ENCODE measurements at places on chromosomes 11 and 22.

DNA sequence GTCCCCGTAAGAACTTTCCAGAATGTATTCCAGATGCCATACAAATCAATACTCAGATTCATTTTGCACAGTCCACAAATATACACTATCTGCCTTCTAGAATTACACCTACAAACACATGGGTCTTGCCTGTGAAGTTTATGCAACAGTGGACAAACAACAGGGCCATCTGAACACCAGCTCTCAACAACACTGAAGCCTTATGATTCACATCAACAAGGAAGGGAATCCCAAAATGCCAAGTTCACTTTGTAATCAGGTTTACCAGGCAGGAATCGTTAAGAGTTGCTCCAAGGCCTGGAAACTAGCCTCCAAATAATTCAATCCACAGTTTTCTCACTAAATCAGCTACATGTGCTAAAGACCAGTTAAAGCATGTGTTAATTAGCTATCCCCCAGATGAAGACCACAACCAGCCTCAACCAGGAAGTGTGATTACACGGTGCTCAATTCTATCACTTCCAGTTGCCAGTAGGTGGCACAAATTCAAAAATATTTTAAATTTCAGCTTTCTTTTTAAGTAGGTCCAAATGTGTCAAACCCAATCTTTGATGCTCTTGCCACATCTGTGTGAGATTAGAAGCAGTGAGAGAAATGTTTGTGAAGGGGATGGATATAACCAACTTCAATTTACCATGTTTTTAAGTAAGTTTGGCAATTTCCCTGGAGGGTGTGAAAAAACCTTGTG lies 139.1 kb upstream of the BDNF start:
- no peak for DNase-seq

DNA sequence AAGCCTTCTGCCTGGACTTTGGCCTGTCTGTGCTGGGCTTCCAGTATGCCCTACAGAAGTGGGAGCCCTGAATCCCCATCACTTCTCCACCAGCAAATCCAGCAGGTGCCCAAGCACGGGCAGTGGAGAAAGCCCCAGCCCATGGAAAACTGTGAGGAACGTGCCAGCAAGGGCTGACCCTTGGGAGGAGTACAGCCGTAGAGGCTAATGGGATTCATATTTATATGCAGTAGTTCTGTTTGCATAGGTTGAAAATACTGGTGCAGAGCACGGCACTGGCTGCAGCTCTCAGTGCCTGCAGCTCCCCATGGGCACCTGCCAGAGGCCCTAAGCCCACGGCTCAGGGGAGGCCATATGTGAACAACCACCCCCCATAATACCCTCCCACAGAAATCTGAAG lies 10.1 kb downstream of the NAGA start:
- no peak for DNase-seq

DNA sequence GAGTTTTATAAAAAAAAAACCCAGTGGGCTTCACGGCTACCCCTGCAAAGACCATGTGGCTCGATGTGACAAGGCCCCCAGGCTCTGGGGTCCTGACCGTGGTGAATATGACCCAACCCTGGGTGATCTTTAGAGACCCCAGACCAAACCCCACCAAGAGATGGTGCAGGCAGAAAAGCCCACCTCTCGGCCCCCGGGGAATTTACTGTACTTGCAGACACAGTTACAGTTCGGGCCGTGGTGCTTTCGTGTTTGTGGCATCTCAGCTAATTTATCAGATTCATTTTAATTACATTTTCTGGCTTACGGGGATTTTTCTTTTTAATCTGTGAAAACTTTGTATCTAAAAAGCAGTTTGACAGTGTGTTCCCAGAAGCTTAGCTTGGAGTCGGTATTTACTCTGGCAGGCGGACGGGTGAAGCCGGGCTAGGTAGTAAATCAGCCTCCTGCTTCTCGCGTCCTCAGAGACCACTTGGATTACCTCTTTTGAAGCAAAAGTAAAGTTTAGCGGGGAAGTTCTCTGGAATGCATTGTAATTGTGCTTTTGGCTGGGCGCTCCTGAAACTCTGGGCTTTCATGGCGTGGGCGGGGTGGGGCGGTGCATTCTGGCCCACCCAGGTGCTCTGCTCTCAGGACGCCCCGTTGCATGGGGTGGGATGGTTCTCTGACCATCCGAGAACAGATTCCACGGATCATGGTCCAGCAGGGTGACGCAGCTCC lies 25.3 kb downstream of the ANO1 start:
- DNase-seq = no peak

GRCh38 chr11:129637473-129637872 lies 178.2 kb upstream of the TMEM45B start:
- DNase-seq = no peak

DNA sequence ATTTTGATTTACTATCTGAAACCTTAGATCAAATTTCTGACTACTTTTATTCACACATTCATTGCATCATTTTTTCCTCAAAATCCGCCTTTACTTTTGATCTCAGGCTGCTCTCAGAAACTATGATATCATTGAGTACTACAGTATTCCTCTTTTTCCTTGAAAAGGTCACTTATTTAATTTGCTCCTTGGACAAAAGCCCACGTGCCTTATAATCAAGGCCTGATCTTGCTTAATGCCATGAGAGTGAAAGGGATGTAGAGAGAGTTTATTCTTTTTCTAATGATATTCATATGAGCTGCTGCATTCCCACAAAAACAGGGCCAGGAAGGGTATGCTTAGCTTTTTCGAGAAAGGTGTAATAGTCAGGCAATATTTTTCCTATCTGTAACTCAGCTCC lies 327.0 kb downstream of the ETS1 start:
- no peak for DNase-seq

GRCh38 chr22:19038728-19039447 lies 83.3 kb downstream of the DGCR2 start:
- no peak for DNase-seq

DNA sequence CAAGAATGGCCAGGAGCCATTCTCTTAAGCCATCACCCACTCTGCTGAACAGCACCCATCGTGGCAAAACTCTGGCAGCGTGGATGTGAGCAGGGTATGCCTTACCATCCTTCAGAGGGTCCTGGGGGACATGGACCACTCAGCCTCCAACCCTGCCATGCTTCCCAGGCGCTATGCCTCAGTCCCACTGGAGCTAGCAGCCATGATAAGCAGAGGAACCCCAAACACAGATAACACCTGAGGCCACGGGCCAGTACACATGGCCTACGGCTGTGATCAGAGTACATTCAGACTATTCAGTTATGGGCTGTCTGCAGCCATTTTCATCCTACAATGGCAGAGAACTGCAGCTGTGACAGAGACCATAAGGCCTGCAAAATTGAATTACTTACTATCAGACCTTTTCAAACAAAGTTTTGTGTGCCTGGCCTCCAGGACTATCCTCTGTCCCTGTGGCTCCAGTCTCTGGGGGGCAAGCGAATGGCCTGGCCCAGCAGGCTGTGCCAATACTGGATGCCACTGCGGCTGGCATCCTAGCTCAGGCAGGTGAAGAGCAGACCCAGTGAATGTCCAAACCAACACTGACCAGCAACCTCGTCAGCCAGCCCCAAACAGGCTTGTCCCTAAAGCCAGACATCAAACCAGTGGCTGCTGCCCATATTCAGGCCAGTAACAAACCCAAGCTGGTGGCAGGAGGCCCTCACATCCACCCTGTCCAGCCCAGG lies 6.9 kb downstream of the ARVCF start:
- DNase-seq = no peak

GRCh38 chr11:87957961-87958360 lies 217.3 kb downstream of the RAB38 start:
- no peak for DNase-seq

DNA sequence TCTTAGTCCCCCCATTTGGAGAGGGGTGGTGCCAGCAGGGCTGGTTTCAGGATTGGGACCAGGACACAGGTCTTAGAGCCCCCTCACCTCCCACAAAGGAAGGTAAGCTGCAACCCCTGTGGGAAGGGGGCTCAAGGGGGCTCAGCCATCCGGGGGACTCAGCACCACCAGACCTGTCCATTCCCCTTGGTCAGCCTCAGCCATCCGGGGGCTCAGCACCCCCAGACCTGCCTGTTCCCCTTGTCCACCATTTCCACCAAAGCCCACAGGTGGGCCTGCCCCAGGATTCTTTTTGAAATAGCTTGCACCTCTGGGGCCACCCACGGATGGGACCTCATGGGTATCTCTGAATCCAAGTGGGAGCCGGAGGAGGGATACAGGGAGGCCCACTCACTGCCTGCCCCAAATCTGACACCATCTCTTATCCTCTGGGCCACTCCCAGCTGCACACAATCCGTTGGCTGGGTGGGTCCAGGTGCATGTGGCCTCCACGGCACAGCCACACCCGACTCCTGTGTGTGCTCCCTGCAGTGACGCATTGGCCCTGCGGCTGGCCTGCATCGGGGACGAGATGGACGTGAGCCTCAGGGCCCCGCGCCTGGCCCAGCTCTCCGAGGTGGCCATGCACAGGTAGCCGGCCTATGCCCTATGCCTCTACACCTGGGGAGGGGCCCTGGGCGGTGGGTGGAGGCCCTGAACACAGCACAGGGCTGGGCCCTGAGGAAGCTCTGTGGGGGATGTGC lies 15.9 kb downstream of the MCAT start:
- no peak for DNase-seq

GRCh38 chr22:50102946-50103345 lies 13.1 kb downstream of the MOV10L1 start:
- no peak for DNase-seq

GRCh38 chr22:36528341-36528740 lies 625 bp downstream of the EIF3D start:
- no peak for DNase-seq

- DNase-seq = no peak
These were observed 35.3 kb downstream of the BCR start for GRCh38 chr22:23215294-23216241.

Data from effector memory CD8-positive, alpha-beta T cell (primary cell).